ENCODE measurements at places on chromosomes 13 and 19.

- DNase-seq, result peak; percentile 44
Measured at GRCh38 chr13:102847272-102848234, 1.7 kb downstream of the ERCC5 start.

GRCh38 chr19:46388311-46389095 lies 24.9 kb downstream of the CCDC8 start:
- no peak for DNase-seq

DNA sequence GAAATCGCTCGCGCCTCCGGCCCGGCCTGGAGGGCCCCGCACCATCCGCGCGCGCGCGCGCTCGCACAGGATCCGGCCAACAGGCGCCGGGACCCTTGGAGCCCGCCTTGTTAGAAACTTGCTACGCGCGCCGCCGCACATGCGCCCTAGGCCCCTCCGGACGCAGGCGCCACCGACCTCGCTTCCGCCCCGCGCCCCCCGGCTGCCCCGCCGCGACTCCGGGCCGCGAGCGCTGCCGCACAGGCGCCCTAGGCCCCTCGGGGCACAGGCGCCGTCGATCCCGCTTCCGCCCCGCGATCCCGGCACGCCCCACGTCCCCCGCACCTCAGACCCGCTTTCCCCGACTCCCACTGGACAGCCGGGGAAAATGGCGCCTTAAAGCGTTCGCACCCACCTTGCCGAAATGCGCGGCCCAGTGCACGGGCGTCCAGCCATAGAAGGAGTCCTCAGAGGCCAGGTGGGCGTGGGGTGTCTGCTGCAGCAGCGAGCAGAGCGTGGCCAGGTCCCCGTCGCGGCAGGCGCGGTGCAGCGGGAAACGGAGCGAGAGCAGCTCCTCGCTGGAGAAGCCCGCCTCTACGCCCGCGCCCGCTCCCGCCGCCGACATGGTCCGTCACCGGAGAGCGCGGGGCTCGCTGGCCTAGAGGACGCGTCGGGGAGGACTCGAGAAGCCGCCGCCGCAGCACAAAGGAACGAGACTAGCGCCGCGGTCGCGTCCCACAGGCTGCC lies 375 bp downstream of the ANKRD10 start:
- DNase-seq, result peak; percentile 32

DNA sequence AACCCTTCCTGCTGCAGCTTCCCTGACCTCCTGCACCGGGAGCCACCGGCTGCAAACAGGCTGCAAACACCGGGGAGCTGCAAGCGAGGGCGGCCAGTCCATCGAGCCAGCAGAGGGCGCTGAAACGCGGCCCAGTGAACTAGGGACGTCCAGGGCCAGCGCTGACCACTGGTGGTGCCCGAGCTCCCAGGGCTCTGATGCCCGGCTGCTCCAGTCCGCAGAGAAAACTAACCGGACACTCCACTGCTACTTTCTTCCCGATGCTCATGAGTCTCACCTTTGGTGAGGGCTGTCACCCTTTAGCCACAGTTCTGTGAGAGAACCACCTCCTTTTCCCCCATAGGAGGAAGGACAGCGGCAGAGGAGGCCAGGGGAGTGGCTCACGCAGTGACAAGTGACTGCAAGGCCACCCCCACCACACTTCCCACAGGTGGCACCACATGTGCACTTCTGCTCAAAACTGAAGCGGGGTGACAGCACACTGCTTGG lies 82.8 kb upstream of the MTIF3 start:
- DNase-seq, result peak; percentile 23

DNA sequence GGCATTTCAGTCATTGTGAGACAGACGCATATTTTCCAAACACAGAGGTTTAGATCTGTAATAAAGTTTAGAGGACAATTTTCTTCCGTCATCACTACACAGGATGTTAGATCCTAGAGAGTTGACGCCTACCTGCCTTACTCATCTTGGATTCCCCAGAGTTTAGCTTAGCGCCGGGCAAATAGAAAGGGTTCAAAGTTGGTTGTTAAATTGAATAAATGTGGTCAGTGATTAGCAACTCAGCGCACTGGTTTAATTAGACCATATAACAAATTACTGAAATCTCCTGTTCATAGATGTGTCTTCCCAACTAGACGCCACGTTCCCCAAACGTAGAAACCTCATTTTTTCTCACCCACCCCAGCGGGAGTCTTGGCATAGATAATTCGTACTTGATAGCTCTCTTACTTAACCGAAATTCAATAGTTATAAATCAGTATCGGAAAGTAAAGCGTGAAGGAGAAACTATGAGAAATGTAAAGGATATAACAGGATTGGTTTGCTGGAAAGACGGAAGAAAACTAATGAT lies 726 bp upstream of the UFM1 start:
- DNase-seq, result peak; percentile 78

DNA sequence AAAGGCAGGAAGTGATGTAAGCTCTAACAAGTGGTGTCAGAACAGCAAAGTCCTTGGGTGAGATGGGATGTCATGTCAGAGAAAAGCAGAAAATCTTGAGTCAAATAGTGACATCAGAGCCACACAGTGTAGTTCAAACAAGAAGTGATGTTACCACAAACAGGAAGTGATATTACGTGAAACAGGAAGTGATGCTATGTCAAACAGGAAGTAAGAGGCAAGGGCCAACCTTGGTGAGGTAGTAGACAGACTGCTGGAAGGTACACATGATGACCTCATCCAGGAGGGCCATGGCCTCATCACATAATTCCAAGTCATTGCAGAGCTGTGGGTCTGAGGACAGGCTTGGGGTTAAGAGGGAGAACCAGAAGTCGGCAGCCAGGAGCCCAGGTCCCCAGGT lies 7.0 kb upstream of the MAMSTR start:
- DNase-seq, result no peak

DNA sequence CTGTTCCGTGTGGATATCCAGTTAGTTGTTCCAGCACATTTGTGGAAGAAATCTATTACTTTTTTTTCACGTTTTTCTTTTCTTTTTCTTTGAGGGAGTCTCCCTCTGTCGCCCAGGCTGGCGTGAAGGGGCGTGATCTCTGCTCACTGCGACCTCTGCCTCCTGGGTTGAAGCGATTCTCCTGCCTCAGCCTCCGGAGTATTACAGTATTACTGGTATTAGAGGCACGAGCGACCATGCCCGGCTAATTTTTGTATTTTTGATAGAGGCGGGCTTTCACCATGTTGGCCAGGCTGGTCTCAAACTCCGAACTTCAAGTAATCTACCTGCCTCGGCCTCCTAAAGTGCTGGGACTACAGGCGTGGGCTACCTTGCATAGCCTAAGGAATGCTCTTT lies 43.6 kb downstream of the ZNF611 start:
- no peak for DNase-seq

DNA sequence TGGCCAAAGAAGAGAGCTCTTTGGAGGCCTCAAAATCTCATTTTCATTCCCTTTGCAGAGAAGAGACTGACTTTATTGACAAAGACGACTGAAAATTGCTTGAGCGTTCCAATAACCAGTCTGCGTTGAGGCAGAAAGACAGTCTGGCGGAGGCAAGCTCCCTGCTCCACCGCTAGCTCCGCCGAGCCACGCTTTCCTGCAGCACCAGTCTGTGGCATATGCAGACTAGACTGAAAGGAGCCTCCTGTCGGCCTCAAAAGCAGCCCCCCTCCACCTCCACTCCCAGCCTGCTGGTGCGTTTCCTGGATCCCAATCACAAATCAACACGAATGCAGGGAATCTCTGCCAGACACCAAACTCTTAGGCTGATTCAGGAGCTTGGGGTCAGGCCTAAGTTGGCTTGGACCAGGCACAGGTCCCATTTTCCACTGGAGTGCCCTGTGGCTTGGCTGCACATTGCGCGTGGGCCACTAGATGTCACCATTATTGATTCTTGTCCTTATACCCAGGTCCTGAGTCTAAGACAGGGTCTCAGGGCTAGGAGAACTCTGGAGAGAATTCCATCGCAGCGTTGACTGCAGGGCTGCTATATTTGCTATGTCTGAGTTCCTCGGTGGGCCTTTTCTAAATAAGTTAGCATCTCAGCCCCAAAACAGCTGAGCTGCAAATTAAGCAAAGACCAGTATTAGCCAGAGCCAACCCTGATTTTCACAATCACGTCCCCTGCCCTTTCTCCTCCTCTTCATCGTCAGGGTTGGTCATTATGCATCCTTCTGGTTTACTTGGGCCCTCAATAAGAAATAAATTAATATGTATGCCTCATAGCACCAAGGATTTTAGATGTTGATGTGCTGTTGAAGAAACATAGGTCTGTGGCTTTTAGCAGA lies 5.2 kb upstream of the ZNF507 start:
- peak; percentile 27 for DNase-seq

GRCh38 chr13:20141238-20142022 lies 19.4 kb downstream of the GJA3 start:
- DNase-seq, result no peak

DNA sequence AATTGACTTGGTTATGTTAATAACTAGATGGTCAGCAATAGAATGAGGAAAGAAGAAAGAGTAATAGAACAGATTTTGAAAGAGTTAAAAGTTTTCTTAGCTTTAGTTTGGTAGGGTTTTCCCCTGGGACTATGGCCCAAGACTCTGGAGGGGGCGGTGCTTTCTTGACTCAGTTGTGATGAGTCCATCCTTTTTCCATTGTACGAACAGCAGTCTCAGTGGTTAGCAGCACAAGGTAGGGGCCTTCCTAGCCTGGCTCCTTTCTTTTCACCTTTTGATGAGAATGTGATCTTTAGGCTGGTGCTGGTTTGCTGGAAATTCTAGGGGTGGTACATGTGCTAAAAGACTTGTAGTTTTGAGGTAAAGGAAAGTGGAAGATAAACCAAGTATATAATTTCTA lies 38.8 kb downstream of the ZNF506 start:
- no peak for DNase-seq

DNA sequence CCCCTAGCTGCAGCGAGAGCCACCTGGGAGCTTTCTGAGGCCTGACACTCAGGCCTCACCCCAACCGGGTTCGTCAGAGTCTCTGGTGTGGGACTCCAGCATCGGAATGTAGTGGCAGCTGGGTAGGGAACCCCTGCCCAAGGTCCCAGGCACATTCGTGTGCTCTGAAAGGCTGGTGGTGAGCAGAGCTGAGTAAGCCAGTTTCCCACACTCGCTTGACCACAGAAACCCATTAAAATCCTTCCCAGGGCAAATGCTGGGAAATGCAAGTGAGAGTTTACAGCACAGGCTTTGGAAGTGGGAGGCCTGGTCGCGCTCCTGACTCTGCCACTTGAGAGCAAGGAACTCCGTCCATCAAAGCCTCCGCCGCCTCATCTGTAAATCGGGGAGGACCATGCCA lies 4.2 kb downstream of the TRAPPC6A start:
- no peak for DNase-seq

- DNase-seq, result no peak
Measured at GRCh38 chr19:42123765-42124164, 8.5 kb downstream of the POU2F2 start.

GRCh38 chr13:20512042-20512683 lies 13.5 kb downstream of the CRYL1 start:
- no peak for DNase-seq

GRCh38 chr13:46168783-46169182 lies 13.2 kb downstream of the LCP1 start:
- no peak for DNase-seq

GRCh38 chr19:32858155-32858554 lies 11.4 kb downstream of the SLC7A9 start:
- DNase-seq, result no peak

DNA sequence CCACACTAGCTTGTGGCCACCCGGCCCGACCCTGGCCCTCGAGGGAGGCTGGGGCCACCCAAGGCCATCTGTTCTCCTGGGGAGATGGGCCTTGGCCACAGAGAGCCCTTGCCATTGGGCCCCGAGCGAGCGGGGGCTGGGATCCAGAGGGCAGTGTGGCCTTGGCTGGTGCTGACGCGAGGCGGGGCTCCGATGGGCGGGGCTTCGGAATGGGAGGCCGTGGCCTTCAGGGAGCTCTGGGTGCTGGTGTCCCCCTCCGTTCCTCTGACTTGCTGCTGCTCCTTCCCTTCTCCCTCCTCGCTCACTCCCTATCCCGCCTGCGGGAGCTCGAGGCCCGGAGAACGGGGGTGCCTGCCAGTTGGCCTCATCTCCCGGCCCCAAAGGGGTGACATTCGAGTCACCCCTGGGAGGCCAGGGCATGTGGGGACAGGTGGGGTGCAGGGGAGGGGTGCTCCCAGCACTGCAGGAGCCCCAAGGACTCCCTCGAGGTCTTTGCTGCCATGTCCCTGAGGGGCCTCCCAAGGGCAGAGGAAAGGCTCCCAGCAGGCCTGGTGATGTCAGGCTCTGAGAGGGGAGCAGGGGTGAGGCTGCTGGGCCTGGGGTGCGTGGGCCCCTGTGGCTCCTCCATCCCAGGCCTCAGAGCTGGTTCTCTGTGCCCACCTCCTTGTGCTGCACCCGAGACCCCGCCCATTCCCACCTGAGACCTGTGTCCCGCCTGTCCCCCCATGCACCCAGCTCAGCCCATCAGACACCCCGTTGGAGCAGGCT lies 4.2 kb downstream of the NCLN start:
- no peak for DNase-seq

DNA sequence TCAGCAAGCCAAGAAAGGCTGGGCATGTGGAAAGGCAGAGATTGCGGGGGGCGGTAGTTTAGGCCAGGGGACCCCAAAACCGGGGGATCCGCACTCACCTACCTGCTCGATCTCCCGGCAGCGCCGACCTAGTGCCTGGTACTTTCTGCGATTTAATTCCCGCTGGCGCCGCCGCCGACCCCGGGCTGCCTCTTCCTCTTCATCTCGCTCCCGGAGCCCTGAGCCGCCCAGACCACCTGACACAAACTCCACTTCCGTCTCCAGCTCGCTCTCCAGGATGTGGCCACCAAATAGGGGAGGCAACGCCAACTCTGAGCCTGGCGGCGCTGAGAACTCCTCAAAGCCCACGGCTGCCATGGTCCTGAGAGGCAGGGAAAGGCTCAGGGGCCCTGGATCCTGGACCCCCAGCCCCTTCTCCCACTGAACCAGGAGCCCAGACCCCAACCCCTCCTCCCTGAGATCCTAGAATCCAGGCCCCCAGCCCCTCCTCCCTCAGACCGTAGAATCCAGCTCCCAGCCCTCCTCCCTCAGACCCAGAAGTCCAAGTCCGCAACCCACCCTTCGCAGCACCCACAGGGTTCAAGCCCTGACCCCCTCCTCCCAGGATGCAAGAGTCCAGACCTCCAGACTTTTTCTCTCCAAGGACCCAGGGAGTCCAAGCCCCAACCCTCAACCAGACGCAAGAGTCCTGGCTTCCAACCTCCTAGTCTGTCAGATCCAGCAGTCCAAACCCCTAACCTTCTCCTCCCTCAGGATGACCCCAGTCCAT lies 933 bp downstream of the TFPT start:
- DNase-seq, result peak; percentile 15

GRCh38 chr13:66212511-66212910 lies 1017.6 kb downstream of the PCDH9 start:
- DNase-seq, result no peak

DNA sequence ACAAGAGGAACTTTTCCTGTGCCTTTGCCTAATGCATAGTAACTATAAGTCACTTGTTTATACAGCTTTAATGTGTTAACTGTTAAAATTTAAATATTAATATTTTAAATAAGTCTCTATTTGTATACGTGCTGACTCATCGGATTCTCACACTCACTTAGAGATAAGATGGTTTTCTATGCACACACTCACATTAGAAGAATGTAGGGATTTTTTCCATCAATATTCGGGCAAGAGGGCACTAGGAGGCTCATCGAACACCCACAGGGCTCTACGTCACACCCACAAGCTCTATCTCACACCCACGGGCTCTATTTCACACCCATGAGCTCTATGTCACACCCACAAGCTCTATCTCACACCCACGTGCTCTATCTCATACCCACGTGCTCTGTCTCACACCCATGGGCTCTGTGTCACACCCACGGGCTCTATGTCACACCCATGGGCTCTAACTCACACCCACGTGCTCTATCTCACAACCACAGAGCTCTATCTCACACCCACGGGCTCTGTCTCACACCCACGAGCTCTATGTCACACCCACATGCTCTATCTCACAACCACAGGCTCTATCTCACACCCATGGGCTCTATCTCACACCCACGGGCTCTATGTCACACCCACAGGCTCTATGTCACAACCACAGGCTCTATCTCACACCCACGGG lies 73.4 kb downstream of the COL4A2 start:
- DNase-seq, result peak; percentile 94

All from bronchial epithelial cell (primary cell).